ENCODE measurements at places on chromosomes 2 and 18. TPM values are rescaled to one million over a fixed set of nuclear protein-coding genes. Genes with fewer than 3 reads are reported as not detected.

The COL3A1 gene
- total RNA-seq = 207 TPM

The SLC5A7 gene
- total RNA-seq = under 0.01 TPM

The GREB1 gene
- total RNA-seq = 5.4 TPM

- peak; percentile 94 for DNase-seq
Observed at GRCh38 chr18:12327510-12328178, 19.6 kb downstream of the TUBB6 start.

DNA sequence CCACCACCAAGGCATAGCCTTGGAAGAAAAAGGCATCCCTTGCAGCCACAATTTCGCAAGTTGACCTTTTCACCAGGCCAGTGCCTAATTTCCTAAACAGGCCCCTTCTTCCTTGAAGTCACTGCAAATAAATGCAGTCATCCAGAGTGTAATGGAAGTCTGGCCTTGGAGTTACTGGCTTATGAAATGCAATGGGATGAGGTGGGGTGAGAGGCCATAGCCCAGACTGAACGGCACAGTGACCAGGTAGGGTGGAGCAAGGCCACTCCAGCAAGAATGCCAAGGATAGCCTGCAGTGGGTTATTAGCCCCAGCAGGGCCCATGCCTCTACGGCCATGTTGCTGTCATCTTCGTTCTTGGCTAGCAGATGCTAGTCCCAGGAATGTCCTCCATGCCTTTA lies 68.4 kb downstream of the BCL11A start:
- DNase-seq = no peak

DNA sequence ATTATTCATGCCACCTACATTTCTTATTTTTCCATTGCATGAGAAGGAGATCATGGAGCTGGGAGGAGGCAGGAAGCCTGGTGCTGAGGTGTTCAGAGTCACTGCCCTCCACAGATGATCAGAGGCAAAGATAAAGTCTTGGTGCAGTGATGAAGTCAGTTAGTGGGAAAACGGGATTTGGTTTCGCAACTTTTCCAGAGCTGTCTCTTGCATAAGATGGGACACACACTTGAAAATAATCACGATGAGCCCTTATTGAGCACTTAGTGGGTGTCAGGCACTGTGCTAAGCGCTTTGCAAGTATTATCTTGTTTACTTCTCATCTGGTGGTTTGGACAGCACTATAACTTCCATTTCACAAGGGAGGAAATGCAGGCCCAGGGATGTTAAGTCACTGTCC lies 222.1 kb upstream of the SMAD2 start:
- no peak for DNase-seq

DNA sequence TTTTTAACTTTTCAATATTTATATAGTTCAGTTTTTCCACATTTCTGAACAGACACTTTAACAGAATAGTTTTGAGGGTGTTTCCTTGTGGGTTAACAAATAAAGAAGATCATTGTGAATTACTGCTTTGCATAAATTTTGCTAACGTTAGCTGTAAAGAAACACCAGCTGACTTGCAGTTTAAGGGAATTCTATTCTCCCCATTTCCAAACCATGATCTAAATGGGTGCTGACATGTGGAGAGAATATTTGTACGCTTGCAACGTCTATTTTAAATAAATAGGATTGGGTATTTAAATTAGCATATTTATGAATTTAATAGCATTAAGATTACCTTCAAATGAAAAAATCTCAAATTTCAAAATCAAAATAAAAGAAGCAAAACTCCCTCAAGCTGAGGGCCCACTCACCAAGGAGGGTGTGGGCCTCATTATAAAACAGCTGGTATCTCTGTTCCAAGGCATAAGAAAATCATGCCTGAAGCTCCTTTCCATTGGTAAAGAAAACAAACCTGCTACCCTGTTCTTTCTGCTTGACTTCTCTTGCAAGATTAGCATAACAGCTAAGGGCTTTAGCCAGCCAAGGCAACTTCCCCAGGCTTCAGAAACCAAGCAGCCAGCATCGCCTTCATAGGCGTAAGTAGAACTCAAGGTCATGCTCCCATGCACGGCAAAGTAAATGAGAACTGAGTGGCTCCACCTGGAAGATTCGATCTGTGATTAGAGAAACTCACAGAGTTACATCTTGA lies 3.2 kb downstream of the MRO start:
- DNase-seq = no peak

DNA sequence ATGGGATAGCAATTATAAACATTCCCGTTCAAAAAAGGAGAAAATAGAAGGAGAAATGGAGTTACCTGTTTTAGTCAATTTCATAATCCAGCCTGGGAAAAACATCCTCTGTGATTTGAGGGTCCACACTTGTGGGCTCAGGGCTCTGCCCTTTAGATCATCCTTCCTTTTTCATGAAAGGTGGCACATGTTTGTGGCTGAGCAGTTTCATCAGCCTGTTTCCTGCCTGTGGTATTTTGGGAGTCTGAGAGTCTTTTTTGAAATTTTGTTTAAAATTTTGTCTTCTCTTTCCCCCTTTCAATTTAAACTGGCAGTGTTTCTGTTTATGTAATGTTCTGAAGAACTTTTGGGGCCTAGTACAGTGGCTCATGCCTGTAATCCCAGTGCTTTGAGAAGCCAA lies 84.0 kb downstream of the KIAA1328 start:
- no peak for DNase-seq

DNA sequence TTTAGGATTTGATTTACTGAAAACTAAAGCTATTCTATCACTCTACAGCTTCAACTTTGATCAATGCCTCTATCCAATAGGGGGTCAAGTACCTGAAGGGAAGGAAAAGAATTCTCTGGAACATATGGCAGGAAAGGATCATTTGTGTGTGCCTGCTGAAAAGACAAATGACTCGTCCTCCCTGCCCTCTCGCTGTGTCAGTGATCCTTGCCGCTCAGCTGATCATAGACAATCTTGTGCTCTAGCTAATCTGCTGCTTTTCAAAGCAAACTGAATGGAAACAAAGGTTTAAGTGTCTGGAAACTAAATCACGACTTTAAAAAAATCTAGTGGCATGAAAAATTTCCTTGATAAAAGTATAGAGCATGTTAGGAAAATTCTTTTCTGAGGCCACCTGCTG lies 75.6 kb upstream of the CPO start:
- DNase-seq = no peak

DNA sequence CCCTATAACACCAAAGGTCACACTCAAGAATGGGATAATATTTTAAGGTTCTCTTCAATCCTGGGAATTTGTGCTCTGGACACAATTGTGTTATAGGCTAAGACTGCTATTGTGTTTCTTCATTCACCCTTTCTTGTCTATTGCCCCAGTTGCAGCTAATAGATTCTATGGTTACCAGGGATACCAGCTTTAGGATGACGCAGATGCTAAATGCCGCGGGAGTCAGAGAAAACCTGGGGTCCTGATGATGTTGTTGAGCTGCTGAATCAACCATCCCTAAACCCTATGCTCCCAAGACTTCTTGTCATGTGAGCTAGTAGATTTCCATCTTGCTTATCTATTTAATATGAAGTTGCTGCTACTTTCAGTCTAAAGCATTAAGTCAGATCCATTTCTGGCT lies 5.4 kb downstream of the CRYGD start:
- no peak for DNase-seq
